ENCODE measurements at places on chromosomes 11 and 22.

DNA sequence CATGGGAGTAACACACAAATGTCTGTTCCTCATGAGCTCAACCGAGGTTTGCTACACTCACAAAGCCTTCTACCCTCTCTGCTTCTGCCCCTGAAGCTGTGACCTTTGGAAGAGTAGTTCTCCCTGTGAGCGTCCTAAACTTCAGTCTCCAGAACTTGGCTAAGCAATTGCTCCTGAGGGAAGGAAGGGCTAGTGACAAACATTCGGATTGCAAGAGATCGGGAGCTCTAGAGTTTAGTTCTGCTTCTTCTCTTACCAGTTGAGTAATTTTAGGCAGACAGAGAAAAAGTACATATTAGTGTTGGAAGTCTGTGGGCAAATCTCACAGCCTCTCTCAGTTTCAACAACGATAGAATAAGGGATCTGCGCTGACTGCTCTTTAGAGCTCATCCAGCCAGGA is 27.3 kb upstream of the ELF5 start:
- no peak for DNase-seq

GRCh38 chr11:2886936-2887335 is 1.4 kb upstream of the CDKN1C start:
- no peak for DNase-seq

GRCh38 chr11:113562981-113563461 is 87.8 kb upstream of the DRD2 start:
- DNase-seq, result no peak

- DNase-seq, result no peak
These were observed 32.3 kb upstream of the OR56A1 start for GRCh38 chr11:6062691-6063358.

DNA sequence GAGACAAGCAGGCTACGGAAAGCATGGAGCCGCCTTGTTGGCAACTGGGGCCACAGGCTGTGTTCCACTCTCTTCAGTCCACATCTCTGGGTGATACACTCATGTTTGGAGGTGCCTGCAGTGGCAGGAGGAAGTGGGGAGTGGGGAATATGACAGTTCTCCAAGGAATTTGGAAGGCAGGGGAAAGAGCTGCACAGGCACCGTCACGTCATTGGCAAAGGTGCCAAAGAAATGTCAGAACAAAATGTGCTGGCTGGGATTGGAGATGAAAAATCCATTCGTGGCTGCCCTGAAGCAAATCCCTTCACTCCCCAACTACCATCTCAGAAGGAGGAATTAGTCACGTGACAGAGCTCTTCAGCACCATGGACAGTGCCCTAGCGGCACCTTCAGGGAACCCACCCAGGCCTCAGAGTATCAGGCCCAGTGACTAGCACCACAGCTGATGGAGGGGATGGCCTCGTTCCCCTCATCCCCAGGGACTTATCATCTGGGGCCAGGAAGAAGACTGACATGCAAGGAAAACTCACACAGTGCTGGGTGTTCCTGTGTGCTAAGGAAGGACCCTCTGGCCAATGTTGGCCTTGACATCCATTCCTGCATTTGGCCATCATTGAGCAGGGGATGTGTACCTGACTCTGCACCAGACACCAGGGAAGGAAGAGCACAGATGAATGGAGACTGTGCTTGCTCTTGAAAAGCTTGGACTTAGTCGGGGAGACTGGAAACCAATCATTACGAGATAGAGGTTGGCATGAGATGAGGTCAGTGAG is 48.5 kb upstream of the PRDM11 start:
- DNase-seq, result peak; percentile 57

DNA sequence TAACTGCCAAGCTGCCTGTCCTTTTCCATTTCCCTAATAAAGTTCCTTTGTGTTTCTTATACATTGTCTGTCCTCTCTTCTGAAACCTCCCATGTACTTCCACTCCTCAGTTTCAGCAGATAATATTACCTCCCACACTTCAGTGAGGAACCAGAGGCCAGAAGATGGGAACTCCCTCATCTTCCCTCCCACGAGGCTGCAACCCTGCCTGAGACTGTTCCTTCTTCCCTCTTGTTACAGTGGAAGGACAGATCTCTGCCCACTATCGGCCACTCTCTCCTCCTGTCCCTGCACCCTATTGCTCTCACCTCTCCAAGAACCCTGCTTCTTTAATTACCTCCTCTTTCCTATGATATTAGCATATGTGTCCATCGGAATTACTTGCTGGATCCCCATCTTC is 38.1 kb upstream of the SWAP70 start:
- DNase-seq, result no peak

GRCh38 chr11:113193016-113193415 is 121.4 kb upstream of the TTC12 start:
- DNase-seq, result no peak

DNA sequence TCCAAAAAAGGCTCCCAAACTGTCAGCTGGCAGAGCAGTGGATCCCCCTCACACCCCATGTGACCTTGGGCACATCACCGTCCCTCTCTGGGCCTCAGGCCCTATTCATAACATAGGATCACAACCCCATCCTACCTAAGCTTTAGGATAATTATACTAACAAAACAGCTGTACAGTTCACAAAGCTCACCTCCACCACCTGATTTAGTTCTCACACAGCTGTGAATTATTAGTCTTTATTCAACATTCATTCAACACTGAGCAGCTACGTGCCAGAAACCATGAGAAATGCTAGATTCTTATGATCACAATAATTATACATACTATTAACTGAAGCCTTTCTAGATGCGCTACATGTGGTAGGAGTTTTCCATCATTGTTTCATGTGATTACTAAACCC is 9.5 kb downstream of the WNT11 start:
- no peak for DNase-seq

DNA sequence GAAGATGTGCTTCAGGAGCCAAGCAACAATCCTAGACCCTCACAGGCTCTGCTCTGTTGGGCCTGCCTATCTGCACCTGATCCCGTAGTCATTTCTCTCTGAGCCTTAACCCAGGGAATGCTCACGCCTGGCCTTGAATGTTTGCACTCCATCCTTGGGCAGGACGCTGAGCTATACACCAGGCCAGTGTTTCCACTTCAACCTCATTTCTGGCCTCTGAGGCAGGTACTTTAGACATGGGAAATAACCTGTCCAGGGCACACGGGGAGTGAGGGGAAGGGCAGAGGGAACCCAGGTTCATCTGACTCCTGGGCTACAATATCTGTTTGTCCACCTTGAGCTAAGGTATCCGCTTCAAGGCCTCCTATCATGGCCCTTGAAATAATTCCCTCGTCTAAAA is 9.9 kb downstream of the RSPH14 start:
- DNase-seq, result no peak

GRCh38 chr22:23389271-23390071 is 190.6 kb downstream of the IGLL1 start:
- DNase-seq, result no peak

GRCh38 chr11:130449996-130450769 is 1.7 kb downstream of the ADAMTS15 start:
- DNase-seq, result peak; percentile 89

DNA sequence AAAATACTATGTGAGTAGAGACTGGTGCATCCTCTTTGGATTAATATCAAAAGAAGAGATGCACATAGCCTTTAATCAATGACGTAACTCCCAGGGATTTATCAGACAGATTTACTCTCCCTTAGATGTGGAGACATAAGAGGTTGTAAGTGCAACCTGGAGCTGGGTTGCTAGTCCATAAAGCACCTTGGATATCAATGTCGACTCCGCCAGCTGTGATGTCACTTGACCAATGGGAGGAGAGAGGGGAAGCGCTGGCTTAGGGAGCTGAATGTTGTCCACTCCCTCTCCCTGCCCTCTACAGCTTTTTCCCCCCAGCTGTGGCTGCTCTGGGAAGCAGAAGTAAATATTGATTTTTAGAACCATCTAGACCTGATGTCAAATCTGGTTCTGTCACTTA is 28.9 kb upstream of the TMEM86A start:
- DNase-seq, result peak; percentile 24
